ENCODE measurements at places on chromosomes 3 and 15.

DNA sequence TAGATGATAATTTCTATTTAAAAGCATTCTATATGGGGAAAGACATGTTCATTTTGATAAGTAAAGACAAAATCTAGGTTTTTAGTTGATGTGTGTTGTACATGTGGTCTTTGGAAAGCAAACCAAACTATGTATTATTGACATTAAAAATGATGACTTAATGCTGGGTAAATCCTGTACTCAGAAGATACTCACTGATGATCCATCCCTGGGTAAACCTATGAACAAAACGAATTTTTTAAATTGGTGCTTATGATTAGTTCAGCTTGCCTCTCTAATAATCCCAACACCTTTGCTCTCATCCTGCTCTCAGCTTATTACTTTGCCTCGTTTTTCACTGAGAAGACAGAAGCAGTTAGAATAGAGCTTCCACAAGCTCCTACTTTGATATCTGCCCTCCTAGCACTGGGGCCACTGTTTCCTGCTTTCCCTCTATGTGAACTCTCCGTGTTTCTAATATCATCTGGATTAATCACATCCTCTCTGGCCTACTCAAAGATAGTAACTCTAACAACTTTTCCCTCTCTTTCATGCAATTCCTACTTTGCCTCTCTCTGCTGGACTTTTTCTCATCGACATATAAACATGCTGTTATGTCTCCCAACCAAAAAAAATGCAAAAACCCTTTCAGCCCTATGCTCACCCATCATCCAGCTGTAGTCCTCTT is 29.3 kb downstream of the RARRES1 start:
- DNase-seq: no peak

GRCh38 chr3:126678693-126679317 is 23.9 kb upstream of the TXNRD3 start:
- no peak for DNase-seq

GRCh38 chr3:47404955-47405790 is 24.4 kb downstream of the PTPN23 start:
- no peak for DNase-seq

DNA sequence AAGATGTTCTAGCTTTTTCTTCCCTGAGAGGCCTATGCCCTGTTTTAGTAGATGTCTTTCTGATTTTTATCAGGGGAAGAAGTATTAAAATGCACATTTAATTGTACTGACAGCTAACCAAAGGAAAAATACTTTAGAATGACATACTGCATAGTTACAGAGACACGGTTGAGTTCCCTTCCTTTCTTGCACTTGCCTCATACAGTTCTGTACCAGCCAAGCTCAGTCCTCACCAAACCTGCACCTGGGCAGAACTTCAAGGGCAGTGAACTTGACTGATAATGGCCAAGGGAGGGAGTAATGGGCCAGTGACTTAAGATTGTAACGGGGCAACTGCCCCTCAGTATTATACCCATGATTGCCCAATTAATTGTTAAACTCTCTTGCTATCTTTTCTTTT is 34.1 kb upstream of the RASGRP1 start:
- no peak for DNase-seq

GRCh38 chr3:141952611-141953010 is 76.2 kb downstream of the ATP1B3 start:
- DNase-seq: no peak

- no peak for DNase-seq
Observed at GRCh38 chr3:126472277-126473006, 3.2 kb downstream of the ZXDC start.

GRCh38 chr3:42377681-42378080 is 32.7 kb downstream of the LYZL4 start:
- no peak for DNase-seq
